ENCODE measurements at places on chromosomes 11 and 22.

DNA sequence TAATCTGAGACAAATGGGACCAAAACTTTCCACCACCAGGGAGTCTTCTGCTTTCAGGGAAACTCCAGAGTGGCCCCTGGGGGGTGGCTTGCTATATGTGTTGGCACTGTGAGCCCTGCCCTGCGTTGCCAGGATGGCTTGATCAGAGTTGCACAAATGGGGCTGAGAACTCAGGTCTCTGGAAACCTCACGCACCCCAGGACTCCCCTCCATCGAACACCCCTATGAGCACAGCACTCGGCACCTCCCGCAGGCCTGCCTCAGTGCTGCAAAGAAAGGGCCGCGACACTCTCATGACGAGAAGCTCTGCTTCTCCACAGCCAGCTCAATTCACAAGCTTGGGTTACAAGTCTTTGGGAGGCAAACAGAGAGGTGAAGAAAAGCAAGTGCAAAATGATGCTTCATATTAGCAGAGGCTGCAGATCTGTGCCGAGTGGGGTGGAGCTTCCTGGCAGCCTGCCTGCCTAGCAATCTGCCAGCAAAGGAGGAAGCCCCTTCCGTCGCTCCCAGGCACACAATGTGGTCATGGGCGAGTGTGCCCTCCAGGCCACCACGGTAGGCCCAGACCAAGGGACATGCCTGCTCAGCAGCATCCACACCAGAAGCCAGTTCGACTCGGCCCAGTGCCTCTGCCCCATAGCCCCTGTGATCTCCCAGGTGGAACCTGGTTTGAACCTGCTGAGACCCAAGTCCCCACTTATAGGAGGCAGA is 55.7 kb downstream of the MYH9 start:
- no peak for DNase-seq

DNA sequence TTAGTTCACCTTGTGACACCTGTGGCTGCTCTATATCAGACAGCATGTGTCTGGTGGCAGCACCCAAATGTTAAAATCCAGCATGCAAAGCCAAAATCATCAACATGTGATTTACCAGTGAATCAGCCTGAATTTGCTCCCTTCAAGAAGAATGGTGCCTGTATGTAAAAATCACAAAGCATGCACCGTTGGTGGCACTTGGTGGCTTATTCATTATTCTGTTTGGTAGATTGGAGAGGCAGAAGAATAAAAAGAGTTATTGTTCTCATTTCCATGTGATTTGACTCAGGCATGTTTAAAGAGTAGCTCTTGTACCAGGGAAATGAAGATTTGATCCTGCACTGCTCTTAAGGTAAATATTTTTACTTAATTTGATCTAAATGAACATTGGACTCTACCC is 143.9 kb upstream of the MPPED2 start:
- DNase-seq: no peak

DNA sequence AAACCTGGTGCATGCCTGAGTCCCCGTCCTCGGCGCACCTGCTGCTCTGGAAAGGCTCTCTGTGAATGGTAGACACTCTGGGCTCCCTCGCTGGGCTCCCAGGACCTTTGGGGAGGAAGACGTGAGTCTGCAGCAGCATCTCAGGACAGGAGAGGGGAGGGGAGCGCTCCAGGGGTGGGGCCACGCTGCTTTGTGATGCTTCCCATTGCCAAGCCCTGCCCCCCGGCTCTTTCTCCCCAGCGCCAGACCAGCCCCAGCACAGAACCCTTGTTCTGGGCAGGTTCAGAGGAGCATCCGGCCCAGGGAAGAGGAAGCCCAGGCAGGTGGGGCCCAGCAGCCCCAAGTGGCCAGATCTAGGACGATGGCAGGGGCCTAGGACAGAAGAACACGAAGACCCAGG is 111.2 kb downstream of the BRD1 start:
- no peak for DNase-seq

- DNase-seq: no peak
Observed at GRCh38 chr11:45860764-45861510, 13.7 kb downstream of the CRY2 start.

GRCh38 chr11:12066799-12067508 is 43.4 kb upstream of the MICAL2 start:
- DNase-seq: peak; percentile 40

- no peak for DNase-seq
Observed at GRCh38 chr11:128421577-128422330, 165.6 kb downstream of the ETS1 start.

GRCh38 chr11:47403571-47403970 is 4.8 kb upstream of the SLC39A13 start:
- DNase-seq: no peak

DNA sequence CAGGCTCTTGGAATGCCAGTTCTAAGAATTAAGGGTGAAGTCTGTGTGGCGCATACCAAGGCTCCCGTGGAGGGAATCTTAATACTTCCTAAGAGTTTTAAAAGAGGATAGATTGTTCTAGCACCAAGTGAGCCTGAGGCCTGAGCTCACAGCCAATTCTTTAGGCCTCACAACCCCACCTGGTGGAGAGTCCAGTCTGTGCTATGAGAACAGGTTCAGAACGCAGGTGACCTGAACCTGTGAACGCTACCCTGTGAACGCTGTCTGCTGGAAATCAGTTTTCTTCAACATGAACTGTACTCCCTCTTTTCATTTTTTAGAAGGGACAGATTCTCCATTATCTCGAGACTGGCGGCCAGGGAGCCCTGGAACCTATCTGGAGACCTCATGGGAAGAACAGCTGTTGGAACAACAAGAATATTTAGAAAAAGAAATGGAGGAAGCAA is 43.2 kb upstream of the DLAT start:
- peak; percentile 3 for DNase-seq

- no peak for DNase-seq
Observed at GRCh38 chr11:76880314-76880713, 19.6 kb downstream of the ACER3 start.

- DNase-seq: no peak
Observed at GRCh38 chr11:115545581-115546210, 41.5 kb upstream of the CADM1 start.

DNA sequence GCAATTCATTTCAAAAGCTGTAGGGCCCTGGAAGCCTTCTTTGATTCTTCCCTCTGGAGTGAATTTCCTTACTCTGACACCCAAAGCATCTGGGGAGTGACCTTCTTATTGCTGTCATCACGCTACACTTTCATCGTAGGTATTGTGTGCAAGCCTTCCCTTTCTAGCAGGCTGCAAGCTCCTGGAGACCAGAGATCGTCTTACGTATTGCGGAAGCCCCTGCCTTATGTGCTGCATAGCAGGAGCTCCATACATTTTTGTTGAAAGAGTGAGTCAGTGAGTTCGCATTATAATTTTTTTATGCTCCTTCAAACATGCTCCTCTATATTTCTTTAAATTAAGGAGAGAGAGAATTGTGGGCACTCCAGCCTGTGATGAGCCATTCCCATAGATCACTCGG is 21.2 kb upstream of the TMEM218 start:
- DNase-seq: no peak

DNA sequence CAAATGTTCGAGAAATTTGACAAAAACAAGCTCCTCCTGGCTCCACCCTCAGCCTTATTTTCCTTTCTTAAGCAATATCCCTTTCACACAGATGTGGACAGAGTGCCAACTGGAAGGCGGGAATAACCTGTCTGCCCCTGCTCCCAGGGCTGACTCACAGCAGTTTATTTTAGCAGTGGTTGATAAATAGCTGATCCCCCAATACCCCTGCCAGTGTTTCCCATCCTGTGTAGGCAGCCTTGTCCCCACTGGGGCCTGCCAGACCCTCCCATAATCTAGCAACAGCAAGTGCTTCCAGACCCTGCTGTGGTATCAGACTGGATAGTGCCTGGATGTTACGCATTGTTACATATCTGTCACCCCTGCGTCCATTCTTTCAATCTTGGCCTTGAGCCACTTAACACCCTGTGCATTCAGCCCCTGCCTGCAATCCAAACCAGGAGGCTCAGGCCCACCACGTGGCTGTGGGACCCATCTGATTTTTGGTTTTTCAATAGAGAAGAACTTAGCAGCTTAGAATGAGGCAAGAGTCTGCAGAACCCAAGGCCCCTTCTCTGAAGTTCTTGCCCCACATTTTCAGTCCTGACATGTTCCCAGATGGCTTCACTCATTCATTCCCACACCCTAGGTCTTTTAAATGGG is 53.7 kb downstream of the PARVA start:
- DNase-seq: no peak

- no peak for DNase-seq
Observed at GRCh38 chr11:124954590-124954955, 571 bp downstream of the CCDC15 start.

- no peak for DNase-seq
Observed at GRCh38 chr22:27461470-27461869, 340.1 kb downstream of the MN1 start.

DNA sequence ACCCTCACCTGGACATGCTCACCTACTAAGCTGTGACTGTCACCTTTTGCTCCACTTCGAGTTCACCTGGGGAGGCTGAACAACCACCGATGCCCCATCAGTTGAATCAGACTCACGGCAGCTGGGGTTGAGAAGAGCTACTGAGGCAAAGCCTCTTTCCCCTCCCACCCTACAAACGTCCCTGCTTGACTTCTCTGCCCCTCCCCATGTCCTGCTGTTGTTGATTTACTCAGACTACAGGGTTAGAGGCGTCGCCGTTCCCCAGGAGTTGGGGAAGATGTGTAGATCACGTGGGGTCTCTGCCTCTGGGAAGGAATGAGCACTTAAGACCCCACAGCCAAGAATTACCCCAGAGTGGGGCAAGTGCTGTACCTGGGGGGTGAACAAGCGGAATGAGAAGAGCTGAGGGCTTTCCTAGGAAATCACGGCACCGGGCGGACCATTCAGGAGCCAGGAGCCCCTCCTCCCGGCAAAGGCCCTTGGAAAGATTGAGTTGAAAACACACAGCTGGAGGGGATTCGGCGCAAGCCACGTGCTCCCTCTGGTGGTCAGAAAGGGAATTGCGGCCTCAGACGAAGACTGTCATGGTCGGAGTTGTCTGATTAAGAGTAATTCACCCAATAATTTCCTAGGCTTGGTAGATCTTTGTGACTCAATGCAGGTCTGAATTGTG is 7.0 kb downstream of the FXYD2 start:
- DNase-seq: peak; percentile 77

GRCh38 chr11:99571094-99571493 is 550.3 kb downstream of the CNTN5 start:
- DNase-seq: no peak

DNA sequence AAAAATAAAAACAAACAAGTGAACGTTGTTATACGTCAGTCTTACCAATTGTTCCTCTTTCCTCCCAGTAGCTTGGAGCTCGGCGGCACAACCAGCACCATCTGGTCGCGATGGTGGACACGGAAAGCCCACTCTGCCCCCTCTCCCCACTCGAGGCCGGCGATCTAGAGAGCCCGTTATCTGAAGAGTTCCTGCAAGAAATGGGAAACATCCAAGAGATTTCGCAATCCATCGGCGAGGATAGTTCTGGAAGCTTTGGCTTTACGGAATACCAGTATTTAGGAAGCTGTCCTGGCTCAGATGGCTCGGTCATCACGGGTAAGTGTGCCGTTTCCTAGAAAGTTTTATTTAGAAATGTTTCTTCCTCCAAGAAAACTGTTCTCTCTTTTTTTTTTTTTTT is 47.9 kb downstream of the PPARA start:
- DNase-seq: no peak

DNA sequence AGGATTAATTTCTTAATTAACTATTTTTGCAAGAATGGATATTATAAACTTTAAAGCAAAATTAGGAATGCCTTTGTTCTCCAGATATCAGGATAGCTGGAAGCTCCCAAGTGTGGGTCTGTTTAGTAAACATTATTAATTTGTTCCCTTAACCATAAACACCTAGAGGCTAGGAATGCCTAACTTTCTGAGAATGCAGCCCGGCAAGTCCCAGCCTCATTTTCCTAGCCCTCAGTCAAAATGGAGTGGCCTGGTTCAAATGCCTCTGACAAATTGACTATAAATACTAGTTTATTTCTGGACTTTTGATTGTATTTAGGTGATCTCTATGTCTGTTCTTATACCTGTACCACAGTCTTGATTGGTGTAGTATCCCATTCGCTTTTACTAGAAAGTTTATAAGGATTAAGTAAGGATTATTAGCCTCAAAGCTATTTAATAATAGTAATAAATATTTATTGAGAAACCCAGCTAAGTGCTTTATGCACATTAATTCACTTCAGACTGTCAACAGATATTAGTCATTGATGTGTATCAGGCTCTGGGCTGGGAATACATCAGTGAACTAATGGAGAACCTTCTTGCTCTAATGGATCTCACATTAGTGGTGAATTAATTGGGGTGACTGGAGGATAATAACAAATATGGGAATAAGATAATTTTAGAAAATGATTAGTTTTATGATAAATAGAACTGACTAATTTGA is 25.8 kb downstream of the PPME1 start:
- DNase-seq: no peak

- DNase-seq: no peak
Observed at GRCh38 chr11:72066855-72067254, 13.5 kb downstream of the NUMA1 start.

- no peak for DNase-seq
Observed at GRCh38 chr11:28318871-28319270, 210.7 kb downstream of the METTL15 start.

DNA sequence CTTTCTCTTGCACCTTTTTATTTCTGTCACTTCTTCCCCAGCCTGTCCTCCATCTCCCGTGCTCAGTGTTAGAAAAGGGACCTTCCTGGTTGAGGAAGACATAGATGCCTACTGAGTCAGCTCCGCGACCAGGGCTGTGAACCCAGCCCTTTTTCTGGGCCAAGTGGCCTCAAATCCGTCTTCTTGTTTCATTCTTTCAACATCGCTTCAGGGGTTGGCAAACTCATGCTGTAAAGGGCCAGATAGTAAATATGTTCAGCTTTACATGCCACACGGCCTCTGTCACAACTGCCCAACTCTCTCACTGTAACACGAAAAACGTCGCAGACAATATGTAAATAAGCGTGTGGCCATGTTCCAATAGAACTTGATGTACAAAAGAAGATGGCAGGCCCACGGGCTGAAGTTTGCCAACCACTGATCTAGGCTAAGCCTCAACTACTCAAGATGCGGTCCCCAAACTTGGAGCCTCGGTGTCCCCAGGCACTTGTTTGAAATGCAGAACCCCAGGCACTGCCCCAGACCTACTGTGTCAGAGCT is 338.4 kb downstream of the MN1 start:
- DNase-seq: no peak

GRCh38 chr22:27405672-27406388 is 395.7 kb downstream of the MN1 start:
- DNase-seq: no peak

- DNase-seq: no peak
Observed at GRCh38 chr11:130092661-130093060, 23.0 kb downstream of the APLP2 start.

- DNase-seq: no peak
Observed at GRCh38 chr11:130738611-130739010, 177.7 kb downstream of the SNX19 start.

- DNase-seq: no peak
Observed at GRCh38 chr11:118046964-118047700, 29.7 kb upstream of the TMPRSS4 start.

All from NCI-H2227 treated with DMSO at 0.1 percent for 48 hours (cell line).